ENCODE measurements at places on chromosomes 11 and 22.

DNA sequence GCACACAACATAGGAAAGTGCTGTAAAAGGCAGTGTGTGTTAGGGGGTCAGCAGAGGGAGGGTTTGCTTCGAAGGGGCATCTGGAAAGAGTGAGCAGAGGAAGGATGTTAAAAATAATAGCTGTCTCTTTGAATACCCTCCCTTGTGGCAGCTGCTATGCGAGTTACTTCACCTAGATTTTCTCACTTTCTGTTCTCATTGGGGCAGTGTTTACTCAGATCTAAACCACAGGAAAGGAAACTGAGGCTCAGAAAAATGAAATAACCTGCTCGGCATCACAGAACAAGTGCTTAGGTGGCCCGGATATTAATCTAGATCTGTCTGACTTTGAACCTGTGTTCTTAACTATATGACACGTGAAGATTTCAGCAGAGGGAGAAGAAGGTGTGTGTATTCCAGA lies 125.3 kb downstream of the C11orf91 start:
- DNase-seq: no peak

- no peak for DNase-seq
These were observed 34.6 kb downstream of the IFT27 start for GRCh38 chr22:36741204-36741793.

- no peak for DNase-seq
These were observed 40.4 kb downstream of the SLCO2B1 start for GRCh38 chr11:75191330-75191717.

GRCh38 chr22:29275167-29275566 lies 7.1 kb downstream of the EWSR1 start:
- DNase-seq: no peak

- DNase-seq: no peak
These were observed 41.4 kb downstream of the ARL14EP start for GRCh38 chr11:30364139-30364836.

- peak; percentile 3 for DNase-seq
These were observed 473.7 kb downstream of the JRKL start for GRCh38 chr11:96863520-96863919.

DNA sequence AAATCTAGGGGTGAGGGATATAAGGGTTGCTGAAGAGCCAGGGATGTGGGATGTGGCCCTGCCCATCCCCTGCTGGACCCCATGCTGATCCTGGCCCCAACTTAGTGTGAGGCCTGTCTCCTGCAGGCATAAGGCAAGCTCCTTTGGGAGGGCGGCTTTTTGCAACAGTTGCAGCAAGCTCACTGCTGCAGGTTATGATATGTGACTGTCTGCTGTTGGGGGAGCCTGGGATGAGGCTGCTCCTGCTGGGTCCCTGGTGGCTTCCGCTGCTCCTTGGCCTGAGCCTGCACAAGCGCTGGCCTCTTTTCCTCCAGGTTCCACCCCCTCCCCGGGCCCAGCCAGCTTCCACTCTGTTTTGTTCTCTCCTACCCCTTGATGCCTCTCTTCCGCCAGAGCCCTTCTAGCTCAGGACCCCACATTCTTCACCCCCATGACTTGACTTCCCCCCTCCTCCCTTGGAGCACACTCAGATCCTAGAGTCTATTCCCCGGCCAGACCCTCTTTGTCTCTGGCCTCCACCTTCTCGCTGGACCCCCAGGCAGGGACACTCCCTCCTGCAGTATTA lies 35.0 kb upstream of the SYT13 start:
- DNase-seq: no peak

GRCh38 chr22:32799496-32799895 lies 2.0 kb upstream of the TIMP3 start:
- no peak for DNase-seq

GRCh38 chr22:46443850-46444389 lies 93.5 kb downstream of the CELSR1 start:
- DNase-seq: peak; percentile 27

DNA sequence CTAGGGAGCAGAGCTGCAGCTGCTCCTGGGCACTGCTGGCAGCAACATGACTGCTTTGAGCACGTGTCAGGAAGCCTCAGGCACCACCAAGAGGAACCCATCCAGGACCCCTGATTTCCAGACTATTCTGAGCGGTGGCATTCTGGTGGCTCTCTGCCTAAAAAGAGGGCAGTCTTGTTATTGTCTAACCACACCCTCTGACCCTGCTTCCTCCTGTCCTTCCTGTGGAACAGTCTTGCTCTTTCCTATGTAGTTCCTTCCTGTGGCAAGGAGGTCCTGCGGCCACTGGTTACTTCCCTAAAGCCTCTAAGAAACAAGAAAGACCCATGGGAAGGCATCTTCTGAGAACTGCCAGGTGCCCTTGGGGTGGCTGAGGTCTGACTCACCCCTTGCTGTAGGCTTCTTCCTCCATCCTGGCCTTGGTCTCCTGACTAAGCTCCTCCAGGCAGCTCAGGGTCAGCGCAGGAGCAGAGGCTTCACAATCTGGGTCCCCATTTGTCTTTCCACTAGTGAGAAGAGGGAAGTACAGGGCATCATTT lies 13.1 kb upstream of the LYVE1 start:
- DNase-seq: no peak

- DNase-seq: no peak
These were observed 89.8 kb upstream of the LIN7C start for GRCh38 chr11:27596388-27596787.

DNA sequence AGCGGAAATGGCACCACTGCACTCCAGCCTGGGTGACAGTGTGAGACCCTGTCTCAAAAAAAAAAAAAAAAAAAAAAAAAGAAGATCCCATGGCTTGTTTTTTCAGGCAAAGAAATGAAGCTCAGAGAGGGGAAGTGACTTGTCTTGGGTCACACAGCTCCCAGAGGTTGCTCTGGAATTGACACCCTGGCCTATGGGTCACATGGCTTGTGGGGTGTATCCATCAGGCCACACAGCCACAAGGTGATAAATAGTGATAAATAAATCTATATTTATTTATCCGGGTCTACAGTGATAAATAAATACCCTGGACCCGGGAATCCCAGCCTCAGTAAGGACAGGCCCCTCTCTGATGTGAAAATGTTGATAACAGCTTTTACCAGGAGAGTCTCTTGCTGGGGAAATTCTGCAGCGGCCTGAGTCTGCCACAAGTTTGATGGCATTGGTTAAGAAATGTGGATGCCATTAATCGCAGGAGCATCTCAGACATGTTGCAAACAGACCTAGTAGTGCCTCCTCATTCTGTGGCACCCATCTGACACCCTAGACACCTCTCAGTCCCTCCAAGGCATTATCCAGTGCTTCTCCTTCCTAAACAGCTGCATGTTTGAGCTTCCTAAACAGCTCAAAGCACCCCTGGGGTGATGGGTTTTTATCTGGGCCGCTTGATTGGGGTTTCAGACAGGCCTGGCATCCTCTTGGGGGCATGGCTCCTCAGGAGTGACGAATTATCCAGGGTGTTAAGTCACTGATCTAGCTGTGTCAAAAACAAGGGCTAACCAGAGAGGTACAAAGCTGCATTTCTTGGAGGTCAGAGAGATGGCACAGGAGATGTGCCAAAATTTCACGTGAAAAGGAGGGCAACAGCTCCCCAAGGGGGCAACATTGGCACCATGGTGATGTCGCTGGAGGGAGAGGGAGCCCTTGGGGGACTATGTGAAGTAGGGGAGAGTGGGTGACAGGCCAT lies 1.9 kb upstream of the EMID1 start:
- DNase-seq: no peak

- no peak for DNase-seq
These were observed 6.3 kb downstream of the NXPE2 start for GRCh38 chr11:114684636-114685035.

DNA sequence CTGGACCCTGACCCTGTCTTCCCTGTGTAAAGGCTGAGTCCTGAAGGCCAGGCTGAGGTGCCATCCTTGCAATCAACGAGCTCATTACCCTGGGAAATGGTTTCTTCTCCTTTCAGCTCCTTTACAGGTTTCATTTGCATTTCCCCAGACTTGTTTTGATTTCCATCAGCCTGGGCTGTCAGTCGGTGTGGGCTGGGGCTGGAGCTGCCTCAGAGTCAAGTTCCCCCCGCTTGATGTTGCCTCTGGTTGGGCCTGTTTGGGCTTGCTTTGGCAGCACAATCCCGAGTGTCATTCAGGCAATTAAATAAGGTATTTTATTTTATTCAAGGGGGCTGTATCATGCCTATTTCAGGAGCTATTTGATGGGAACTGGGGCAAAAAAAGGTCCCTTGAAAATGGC lies 424.9 kb downstream of the INSC start:
- peak; percentile 25 for DNase-seq

- DNase-seq: peak; percentile 11
These were observed at the start of gene C11orf87 for GRCh38 chr11:109421981-109422869. TSS of gene C11orf87 (plus strand) at chr11:109422190. CDS start at chr11:109423634, 1,444 bp downstream.

GRCh38 chr22:46049726-46050450 lies 72.9 kb upstream of the WNT7B start:
- no peak for DNase-seq

DNA sequence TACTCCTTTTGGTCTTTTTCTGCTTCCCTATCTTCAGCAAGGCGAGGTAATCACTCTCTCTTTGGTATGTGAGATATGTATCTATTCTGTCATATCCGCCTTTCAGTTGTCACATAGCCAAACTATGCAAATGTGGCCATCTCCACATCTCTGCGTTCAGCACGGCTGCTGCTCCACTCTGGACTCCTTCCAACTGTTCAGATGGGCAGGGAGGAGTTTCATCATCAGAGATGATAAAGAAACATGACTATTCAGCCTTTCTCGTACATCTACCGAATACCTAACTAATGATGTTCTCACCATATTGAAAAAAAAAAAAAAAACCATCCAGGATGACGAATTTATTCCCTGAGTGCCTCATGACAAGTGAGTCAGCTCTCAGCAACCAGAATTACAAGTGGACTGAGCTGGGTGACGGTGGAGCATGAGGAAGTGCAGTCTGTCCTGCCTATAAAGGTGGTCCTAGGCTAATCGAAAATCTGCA lies 899.6 kb downstream of the OPCML start:
- peak; percentile 38 for DNase-seq

- peak; percentile 42 for DNase-seq
These were observed 345.4 kb upstream of the KIRREL3 start for GRCh38 chr11:127345819-127346459.

GRCh38 chr22:43216738-43217137 lies 29.8 kb upstream of the TTLL12 start:
- peak; percentile 3 for DNase-seq

DNA sequence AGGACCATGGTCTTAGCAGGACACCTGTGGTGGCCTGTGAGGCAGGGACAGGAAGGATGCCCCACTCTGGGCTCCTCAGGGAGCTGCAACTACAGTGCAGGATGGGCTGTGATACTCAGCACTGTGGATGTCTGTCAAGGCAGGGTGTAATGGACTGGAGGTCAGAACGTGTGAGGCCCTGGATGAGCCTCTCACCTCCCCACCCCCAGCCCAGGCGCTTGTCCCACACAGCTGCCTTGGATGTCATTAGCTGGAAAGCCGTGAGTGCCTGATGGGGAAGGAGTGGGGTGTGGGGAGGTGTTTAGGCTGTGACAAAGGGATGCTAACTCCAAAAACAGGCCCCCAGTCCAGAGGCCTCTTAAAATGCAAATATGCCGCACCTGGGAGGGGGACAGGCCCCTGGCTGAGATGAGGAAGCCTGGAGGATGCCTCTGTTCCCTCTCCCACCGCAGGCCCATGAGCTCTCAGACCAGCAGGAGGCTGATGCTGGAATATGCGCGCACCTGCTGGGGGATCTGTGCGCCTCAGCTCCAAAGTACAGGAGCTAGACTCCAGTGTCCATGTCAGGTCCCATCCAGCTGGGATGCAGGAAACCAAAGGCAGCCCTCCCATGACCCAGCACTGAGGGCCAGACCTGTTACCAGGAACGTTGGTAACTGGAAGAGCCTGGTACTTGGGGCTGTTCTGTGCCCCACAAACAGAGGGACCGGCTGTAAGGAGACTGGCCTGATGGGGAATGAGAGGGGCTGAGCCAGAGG lies 25.1 kb downstream of the RSPH14 start:
- DNase-seq: peak; percentile 33

GRCh38 chr11:30314625-30315024 lies 8.3 kb upstream of the ARL14EP start:
- DNase-seq: no peak

GRCh38 chr11:123164732-123165450 lies 30.2 kb downstream of the CLMP start:
- no peak for DNase-seq

DNA sequence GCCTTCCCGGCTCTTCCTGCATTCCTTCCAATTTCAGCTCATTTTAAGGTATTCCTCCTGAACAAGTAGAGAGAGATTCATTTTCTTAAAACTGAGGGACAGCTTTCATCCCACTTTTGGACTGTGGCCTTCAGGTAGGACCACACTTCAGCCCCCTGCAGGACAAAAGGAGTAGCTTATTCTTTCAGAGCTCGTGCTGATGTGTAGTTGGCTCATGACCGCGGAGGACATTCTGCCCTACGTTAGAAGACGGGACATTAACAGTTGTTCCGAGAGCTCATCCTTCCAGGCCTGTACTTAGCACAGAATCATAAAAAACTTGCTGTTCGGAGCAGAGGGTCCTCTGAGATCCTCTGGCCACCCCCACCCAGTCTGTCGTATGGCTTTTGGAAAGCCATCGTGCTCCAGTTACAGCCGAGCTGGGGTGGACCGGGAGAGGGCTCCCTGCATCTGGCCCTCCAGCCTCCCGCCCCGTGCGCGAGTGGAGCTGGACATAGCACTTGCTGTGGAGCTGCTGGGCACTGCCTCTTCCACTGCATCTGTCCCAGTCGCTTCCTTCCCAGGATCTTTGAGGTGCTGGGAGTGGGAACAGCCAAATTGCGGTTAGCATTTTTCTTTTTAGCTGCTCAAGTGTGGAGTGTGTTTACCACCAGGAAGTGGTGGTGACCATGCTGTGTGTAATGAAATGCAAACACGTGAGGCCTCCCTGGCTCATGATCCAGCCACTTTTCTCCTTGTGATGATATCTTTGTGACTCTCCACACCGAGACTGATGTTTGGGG lies 250.3 kb downstream of the TBC1D22A start:
- no peak for DNase-seq

- DNase-seq: no peak
These were observed 807.6 kb downstream of the DLG2 start for GRCh38 chr11:84819537-84819936.

- peak; percentile 17 for DNase-seq
These were observed 17.6 kb downstream of the MYH9 start for GRCh38 chr22:36369922-36370791.

DNA sequence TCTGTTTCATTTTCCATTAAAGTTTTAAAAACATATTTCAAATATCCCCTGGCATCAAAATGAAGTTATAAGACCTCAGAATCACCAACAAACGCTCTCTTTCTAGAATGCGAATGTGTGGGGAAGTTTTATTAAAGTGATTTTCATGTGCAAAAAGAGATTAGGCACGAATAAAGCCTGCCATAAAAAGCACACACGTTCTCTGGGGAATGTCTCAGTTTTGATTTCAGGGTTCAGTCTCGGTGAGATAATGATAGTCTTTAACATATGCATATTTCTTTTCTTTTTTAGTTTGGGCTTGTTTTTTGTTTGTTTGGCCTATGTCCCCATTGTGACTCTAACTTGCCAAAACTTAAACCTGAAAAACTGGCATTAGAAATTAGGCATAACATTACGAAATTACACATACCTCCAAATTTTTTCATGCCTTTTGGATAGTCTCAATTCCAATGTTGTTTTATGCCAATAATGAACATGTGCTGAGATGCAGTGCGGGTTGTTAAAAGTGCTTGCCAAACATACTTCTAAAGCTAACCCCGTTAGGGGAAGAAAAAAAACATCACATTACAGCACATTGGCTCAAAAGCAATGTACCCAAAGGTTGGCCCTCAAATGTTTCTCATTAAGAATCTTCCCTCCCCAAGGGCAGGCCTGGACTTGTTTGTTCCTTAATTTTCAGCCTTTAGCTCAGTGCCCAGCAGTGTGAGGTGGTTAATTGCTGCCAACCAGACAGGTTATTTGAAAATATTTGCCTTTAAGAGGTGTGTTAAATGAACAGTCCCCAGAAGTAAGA lies 33.2 kb upstream of the FBLN1 start:
- no peak for DNase-seq

GRCh38 chr11:70845591-70846041 lies 406.8 kb downstream of the SHANK2 start:
- DNase-seq: no peak

All from NCI-H345 (cell line).